ENCODE measurements at places on chromosomes 6 and 20.

DNA sequence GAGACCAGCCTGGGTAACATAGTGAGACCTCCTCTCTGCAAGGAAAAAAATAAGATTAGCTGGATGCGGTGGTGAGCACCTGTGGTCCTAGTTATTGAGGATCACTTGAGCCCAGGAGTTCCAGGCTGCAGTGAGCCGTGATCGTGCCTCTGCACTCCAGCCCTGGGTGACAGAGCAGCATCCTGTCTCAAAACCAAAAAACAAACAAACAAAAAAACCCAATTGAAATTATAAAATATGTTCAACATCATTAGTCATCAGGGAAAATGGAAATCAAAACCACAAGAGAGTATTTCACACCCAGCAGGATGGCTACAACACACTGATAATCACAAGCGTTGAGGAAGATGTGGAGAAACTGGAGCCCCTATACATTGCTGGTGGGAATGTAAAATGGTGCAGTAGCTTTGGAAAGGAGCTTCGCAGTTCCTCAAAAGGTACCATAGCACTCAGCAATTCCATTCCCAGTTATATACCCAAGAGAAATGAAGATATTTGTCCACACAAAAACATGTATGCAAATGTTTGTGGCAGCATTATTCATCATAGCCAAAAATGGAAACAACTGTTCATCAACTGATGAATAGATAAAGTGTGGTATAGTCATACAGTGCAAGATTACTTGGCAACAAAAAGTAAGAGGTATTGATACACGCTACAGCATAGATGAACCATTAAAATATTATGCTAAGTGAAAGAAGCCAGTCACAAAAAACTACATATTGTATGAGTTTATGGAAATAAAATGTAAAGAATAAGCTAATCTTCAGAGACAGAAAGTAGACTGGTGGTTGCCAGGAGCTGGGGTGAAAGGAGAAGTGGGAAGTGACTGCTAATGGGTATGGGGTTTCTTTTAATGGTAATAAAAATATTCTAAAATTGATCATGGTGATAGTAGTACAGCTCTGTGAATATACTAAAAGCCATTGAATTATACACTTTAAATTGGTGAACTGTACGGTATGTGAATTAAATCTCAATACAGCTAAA is 38.7 kb upstream of the RIPOR2 start:
- no peak for DNase-seq

DNA sequence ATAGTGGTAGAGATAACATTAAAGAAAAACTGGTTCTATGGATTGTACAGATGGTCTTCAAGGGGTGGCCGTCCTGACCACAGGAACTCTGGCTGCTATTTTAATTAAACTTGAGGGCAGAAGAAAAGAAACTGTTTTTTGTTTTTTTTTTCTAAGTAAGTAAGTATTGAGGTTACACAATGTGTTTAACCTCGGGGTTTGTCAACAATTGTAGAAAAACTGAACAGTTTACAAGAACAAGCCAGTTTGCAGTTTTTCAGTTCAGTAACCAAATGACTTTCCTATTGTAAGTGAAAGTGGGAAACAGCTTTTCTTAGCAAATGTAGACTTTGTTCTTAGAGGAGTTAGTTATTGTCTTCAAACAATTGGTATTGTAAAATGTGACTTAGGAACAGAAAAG is 77.0 kb downstream of the PLCB1 start:
- DNase-seq, result no peak

- no peak for DNase-seq
These were observed 194.3 kb upstream of the MARCKS start for GRCh38 chr6:113662688-113663333.

GRCh38 chr20:4064144-4064909 is 49.0 kb upstream of the RNF24 start:
- no peak for DNase-seq

DNA sequence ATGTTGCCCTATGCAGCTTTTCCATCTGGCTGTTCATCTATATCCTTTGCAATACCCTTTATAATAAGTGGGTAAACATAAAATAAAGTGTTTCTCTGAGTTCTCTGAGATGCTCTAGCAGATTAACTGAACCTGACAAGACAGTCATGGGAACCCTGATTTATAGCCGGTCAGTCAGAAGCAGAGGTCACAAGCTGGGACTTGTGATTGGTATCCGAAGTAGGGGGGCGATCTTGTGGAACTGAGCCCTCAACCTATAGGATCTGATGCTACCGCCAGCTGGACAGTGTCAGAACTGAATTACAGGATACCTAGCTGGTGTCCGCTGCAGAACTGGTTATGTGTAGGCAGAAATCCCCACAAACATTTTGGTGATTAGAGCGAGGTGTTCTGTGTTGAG is 39.0 kb downstream of the SLC17A5 start:
- DNase-seq, result no peak

- DNase-seq, result no peak
These were observed 4.6 kb downstream of the MEA1 start for GRCh38 chr6:43009124-43009523.

- no peak for DNase-seq
These were observed 14.6 kb upstream of the SLC17A3 start for GRCh38 chr6:25888626-25889025.

DNA sequence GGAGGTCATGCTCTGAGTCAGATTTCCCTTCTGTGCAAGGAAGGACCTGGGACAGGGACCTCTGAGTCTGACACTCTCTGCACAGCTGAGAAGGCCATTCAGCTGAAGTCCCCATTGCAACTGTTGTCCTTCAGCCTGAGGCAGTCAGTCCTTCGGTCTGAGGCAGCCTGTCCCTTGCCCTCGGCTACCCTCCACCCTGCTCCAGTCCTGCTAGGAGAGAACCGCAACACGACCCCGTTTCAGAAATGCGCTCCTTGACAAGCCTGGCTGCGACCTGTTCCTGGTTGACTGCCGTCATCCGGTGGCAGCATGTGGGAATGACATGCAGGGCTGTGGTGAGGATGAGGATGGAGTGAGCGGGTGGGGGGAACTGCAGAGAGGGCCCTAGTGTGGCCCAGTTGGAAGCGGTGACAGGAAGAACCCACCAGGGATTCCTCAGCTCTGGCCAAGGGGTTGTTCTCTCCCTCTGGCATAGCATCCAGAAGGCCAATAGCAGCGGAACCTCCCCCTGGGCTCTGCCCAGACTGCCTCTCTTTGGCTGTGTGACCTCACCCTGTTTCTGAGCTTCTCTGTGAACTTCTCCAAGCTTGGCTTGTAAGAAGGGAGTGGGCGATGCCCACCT is 40.3 kb upstream of the ANGPT4 start:
- peak; percentile 61 for DNase-seq

GRCh38 chr6:132494954-132495353 is 18.0 kb downstream of the STX7 start:
- no peak for DNase-seq

- DNase-seq, result no peak
These were observed 152.3 kb upstream of the TBX18 start for GRCh38 chr6:84916704-84917103.

- DNase-seq, result no peak
These were observed 982.0 kb upstream of the FLRT3 start for GRCh38 chr20:15319439-15319838.

GRCh38 chr6:22471132-22471690 is 98.2 kb upstream of the HDGFL1 start:
- DNase-seq, result no peak

GRCh38 chr6:6867404-6867799 is 240.4 kb upstream of the RREB1 start:
- DNase-seq, result no peak

GRCh38 chr20:34705008-34705396 is 858 bp downstream of the TP53INP2 start:
- DNase-seq, result no peak

GRCh38 chr6:156909212-156910010 is 132.2 kb downstream of the ARID1B start:
- DNase-seq, result no peak

- no peak for DNase-seq
These were observed 15.6 kb downstream of the ARG1 start for GRCh38 chr6:131588643-131589042.

GRCh38 chr6:7119272-7119801 is 11.6 kb downstream of the RREB1 start:
- no peak for DNase-seq

DNA sequence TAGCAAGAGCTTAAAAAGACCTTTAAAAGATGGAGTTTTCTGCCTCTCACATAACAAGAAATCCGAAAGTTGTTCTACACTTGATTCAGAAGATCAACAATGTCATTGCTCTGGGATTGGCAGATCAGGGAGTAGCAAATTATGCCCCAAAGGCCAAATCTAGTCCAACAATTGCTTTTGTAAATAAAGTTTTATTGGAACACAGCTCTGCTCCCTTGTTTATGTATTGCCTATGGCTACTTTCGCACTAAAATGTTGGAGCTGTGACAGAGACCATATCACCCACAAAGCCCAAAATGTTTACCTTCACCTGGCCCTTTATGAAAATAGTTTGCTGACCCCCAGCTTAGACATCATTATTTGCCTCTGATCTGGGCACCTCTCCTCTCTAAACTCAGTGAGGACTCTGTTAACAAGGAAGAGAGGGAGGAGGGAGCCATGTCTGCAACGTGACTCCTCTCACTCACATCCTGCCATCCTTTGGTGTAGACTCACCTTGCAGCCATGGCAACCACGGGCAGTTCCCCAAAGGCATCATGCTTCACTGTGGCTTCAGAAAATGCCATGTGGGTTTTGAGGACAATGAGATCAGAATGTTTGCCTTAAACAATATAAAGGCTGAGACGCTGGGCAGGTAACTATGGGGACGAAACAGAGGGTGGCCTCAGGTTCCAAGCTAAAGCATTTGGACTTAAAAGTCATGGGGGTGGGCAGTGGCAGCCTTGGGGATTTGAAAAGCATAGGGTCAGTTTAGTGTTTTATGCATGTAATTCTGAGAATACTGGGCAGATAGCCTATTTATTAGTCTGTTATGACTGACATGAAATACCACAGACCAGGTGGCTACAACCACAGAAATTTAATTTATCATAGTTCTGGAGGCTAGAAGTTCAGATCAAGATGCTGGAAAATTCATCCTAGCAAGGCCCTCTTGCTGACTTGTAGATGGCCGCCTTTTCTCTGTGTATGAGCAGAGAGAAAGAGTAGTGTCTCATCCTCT is 149.7 kb upstream of the TNFAIP3 start:
- DNase-seq, result no peak

DNA sequence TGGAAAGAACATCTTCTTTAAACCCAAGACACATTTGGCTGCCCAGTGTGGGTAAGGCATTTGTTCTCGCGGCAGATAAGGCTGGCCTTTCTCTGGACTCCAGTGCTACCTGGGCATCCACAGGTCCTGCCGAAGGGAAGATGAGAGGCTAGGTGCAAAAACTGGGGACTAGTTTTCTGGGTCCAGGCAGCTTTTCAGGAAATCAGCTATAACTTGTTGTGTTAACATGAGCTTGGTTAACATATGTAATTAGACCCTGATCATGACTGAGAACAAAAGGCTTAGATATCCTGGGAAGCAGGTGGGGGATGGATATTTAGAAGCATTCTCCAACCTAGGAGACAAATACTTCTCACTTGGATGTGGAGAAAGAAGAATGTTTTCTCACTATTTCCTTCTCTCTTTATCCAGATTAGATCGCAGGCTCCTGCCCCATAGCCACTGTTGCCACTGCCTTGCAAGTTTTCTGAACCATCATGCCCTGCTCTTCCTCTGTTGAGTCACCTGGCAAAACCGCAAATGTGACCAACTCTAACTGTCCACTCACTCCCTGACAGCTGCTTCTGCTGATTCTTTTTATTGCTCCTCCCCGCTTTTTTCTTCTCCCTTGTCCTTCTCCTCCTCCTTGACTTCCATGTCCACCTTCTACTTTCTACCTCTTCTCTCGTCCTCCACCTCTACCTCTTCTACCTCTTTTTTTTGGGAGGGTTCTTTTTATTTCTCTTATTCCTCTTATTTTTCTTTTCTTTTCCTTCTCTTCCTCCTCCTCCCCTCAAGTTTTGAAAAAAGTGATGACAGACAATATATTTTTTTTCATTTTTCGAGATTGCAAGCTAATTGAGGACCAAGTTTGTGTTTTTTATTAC is 258.1 kb downstream of the UTRN start:
- DNase-seq, result no peak

DNA sequence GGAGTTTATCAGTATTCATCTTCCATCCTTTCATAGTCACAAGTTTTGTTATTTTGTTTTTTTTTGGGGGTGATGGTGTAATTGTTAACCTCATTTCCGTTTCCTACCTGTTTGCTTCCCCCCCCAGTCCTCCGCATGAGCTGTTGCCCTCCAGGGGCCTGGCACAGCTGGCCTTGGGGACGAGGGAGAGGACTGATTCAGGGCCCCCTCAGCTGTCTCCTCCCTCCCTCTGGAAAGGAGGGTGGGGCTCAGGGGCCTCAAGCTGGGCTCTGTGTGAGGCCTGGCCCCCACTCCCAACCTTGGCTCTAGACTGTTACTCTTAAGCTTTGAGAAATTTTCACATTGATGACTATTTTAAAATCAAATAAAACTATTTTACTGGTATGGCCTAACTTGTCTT is 4.0 kb downstream of the LRRC73 start:
- DNase-seq, result no peak

DNA sequence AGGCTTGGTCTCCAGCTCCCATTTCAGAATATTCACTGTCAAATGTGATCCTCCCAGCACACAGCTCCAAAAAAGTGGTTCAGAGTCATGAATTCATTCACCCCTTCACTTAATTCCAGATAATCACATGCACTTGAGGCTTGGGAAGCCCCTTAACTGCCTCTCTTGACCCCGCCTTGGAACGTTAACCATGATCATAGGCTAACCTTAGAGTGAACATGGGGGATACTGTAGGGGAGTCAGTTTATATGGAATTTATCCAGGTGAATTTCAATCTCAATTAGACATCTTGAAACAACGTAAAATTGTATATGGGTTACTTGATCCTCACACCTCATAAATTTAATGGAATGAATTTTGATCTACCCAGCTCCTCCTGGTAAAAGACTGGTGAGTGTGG is 346.8 kb upstream of the ARID1B start:
- no peak for DNase-seq

GRCh38 chr20:11651647-11652046 is 266.0 kb upstream of the BTBD3 start:
- no peak for DNase-seq

GRCh38 chr6:35722121-35722761 is 14.6 kb upstream of the ARMC12 start:
- no peak for DNase-seq

GRCh38 chr20:58137651-58138265 is 90.7 kb downstream of the ANKRD60 start:
- no peak for DNase-seq

- DNase-seq, result no peak
These were observed 92.7 kb upstream of the DTNBP1 start for GRCh38 chr6:15755526-15755925.

DNA sequence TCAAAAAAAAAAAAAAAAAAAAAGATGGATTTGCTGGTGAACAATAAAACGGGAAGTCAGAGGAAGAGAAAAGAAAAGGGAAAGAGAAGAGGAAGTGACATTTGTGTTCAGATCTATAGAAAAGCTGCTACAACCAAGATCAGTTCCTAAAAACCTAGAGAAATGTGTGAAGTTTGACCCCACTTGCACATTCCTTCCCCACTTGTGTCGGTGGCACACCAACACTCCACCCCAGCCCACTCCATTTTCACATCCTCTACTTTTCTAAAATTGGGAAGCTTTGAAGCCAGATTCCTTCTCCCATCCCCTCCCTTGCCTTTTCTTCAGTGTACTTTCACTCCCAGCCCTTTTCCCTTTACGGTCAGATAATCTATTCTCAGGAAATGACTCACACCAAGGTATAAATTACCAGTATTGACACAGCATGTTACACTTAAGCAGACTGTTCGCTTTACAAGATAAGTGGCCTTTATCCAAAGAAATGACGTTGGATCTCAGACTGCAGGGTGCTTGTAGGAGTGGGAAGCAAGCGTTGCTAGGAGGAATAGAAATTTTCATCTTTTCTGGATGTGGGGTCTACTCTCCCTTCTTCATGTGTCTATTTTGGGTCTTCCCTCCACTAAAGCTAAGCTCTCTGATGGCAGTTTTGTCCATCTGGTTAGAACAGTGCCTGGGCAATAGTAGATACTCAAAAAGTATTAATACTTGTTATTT is 92.5 kb upstream of the ADGRF1 start:
- no peak for DNase-seq

Measured in stimulated activated CD4-positive, alpha-beta T cell treated with anti-CD3 and anti-CD28 coated beads, TNF-alpha, amount 100 ng/mL, for 24 hours (primary cell).